T-cell (primary cell): ENCODE measurements at places on chromosomes 1 and 21. TPM values are rescaled to one million over a fixed set of nuclear protein-coding genes. Genes with fewer than 3 reads are reported as not detected.

DNM3 gene
- 2.4 TPM for total RNA-seq

VASH2 gene
- total RNA-seq = 0.85 TPM

C1orf141 gene
- not detected for total RNA-seq

SAMD13 gene
- total RNA-seq = 0.30 TPM

OLFML3 gene
- total RNA-seq = 0.23 TPM

GSTM1 gene
- total RNA-seq = 50.3 TPM

SV2A gene
- 3.9 TPM for total RNA-seq

IFI44L gene
- 6.6 TPM for total RNA-seq

GRIK3 gene
- total RNA-seq = not detected
